ENCODE measurements at places on chromosomes 3 and 15. TPM values are rescaled to one million over a fixed set of nuclear protein-coding genes. Genes with fewer than 3 reads are reported as not detected.

The GABRB3 gene
- 6.5 TPM for total RNA-seq

- no peak for DNase-seq
Observed at GRCh38 chr15:40246496-40247280, 7.8 kb downstream of the PAK6 start.

DNA sequence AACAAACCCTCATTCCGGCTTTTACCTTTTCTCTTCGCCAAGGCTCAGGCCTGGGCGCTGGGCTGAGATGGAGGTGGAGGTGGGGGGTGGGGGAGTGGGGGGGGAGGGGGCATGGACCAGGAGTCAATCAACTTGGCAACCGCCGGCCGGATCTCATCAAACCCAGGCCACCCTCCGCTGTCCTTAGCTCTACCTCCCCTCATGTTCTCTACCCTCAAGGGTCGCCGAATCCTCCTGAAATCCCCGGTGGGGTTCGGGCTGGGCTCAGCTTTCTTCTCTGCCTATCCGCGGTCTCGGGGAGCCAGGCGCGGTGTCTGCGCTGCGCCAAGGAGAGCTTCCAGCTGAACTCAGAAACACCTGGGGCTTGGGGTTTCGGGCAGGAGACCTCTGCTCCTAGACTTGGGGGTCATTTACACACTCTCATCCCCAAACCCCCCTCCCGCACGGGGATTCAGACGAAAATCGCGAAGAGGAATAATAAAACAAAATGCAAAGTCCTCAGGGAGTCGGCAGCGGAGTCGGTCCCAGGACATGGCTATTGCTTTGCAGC lies 2.5 kb downstream of the ONECUT1 start:
- no peak for DNase-seq

- DNase-seq = peak; percentile 80
Observed at GRCh38 chr15:90190606-90191343, 10.4 kb upstream of the SEMA4B start.

GRCh38 chr3:143266511-143266910 lies 146.9 kb downstream of the CHST2 start:
- DNase-seq = no peak

GRCh38 chr15:41558400-41559238 lies at the start of gene TYRO3:
Gene TYRO3 (plus strand): TSS chr15:41559212. CDS start chr15:41559258, 46 bp downstream.
- DNase-seq = peak; percentile 48

GRCh38 chr15:100565591-100565990 lies 36.4 kb downstream of the LINS1 start:
- no peak for DNase-seq
